ENCODE measurements at places on chromosomes 7 and 10.

- DNase-seq = no peak
Measured at GRCh38 chr7:154394804-154395203, 342.6 kb downstream of the DPP6 start.

GRCh38 chr7:118280319-118281012 lies 56.0 kb downstream of the ANKRD7 start:
- peak; percentile 90 for DNase-seq

DNA sequence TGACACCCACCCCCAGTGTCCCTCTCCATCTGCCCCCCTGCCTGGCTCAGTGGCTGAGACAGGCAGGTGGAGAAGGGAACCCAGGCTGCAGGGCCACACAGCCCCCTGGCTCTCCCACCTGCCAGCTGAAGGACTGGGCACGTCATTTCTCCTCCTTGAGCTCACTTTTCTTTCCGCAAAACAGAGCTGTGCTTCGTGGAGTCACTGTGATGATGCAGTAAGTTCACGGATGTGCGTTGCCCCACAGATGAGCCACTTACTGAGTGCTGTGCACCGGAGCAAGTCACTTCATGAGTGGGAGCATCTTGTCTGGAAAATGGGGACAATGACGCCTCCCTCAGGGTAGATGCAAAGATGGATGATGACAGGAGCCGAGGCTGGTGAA lies 2.7 kb downstream of the OPN4 start:
- no peak for DNase-seq

DNA sequence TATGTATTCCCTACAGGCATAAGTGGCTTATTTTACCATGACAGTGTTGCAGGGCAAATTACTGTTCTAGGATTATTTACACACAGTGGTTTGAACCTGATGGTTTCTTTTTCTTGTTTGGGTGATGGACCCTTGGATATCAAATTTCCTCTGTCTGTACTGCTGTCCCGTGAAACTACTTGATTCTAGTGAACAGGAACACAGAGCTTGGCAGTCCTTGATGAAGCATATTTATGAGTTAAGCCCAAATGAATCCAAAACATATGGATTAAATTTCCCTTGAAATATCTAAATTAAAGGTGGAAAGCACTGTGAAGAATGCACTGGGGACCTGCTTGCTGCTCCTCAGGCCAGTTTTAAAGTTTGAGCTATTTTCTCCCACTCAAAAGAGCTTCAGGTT lies 635.3 kb downstream of the INHBA start:
- DNase-seq = no peak

DNA sequence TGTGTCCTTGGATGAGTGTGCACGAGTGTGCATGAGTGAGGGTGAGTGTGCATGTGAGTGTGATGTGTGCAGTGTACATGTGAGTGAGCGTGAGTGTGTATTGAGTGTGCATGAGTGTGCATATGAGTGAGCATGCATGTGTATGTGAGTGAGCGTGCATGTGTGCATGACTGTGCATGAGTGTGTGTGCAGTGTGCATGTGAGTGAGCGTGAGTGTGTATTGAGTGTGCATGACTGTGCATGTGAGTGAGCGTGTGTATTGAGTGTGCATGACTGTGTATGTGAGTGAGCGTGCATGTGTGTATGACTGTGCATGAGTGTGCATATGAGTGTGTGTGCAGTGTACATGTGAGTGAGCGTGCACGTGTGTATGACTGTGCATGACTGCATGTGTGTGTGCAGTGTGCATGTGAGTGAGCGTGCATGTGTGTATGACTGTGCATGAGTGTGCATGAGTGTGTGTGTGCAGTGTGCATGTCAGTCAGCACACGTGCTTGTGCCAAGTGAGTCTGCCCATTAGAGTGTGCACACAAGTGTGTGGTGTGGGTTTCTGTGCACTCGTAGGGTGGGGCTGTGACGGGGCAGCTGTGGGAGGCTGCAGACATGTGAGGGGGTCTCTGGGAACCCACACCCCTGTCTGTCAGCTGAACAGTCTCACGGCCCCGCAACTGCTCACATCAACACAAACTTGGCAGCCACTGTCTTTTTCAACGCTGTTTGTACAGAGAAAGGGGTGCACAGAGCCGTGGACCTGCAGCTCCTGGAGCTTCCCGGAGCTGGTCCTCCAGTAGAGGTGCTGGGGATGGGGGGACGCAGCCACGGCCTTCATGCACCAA lies 14.8 kb downstream of the FOXL3 start:
- DNase-seq = no peak

DNA sequence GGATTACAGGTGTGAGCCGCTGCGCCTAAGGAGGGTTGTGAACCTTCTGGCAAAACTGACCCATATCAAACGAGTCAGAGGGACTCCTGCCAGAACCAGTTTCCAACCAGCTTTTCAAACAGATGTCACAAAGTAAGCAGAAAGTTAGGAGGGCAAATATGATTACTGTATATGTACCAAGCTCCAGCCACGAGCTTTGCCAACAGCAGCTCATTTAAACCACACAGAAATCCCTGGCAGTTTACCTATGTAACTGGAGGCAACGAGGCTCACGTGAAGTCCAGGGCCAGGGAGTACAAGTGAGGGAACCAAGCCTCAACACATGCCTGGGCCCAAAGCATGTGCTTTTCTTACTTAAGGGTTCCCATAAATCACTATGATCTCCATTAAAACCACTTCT lies 12.5 kb upstream of the DAGLB start:
- DNase-seq = no peak

GRCh38 chr10:28169525-28169924 lies 133.3 kb downstream of the MPP7 start:
- no peak for DNase-seq

- no peak for DNase-seq
Measured at GRCh38 chr7:45482451-45482850, 91.7 kb upstream of the ADCY1 start.

- no peak for DNase-seq
Measured at GRCh38 chr7:78299088-78299487, 500.5 kb downstream of the PHTF2 start.

- DNase-seq = peak; percentile 85
Measured at GRCh38 chr7:128783143-128783861, 7.7 kb upstream of the OPN1SW start.

DNA sequence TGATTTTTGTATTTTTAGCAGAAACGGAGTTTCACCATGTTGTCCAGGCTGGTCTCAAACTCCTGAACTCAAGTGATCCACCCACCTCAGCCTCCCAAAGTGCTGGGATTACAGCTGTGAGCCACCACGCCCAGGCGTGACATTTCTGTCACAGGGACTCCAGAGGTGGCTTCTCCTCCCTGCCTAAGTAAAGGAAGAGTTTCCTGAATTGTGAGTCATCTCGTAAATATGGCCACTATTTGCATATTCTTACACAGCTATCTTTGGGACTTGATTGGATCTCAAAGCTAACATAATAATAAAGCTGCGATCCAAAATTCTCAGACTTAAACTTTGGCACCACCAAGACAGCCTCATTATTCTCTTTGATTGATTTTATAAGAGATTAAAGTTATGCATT lies 50.1 kb downstream of the ADARB2 start:
- no peak for DNase-seq

GRCh38 chr10:87715552-87716347 lies 56.1 kb downstream of the PAPSS2 start:
- no peak for DNase-seq

DNA sequence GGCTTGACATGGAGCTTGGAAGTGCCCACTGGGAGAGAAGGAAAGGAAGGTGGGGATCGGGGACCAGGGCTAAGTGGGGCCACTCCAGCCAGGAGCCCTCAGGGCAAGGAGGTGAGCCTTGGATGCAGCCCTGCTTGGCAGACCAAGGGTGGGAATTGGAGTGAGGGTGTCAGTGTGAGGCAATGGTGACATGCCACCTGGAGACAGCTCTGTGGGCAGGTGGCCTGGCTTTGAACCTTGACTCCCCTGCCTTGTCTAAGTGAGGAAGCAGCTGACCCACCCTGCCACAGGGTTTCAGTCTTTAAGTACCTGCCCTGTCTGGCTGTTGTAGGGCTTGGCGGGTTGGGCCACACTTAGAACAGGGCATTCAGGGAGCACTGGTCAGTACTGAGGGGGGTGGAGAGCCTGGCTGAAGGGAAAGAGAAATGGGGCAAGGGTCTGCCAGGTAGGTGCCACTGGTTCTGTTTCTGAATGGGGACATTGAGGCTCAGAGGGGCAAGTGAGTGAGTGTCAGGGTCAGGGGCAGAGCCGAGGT lies 4.8 kb downstream of the RAMP3 start:
- no peak for DNase-seq

- DNase-seq = no peak
Measured at GRCh38 chr10:29920408-29921070, 138.8 kb downstream of the JCAD start.

- no peak for DNase-seq
Measured at GRCh38 chr7:112926018-112926417, 135.8 kb upstream of the TMEM168 start.

DNA sequence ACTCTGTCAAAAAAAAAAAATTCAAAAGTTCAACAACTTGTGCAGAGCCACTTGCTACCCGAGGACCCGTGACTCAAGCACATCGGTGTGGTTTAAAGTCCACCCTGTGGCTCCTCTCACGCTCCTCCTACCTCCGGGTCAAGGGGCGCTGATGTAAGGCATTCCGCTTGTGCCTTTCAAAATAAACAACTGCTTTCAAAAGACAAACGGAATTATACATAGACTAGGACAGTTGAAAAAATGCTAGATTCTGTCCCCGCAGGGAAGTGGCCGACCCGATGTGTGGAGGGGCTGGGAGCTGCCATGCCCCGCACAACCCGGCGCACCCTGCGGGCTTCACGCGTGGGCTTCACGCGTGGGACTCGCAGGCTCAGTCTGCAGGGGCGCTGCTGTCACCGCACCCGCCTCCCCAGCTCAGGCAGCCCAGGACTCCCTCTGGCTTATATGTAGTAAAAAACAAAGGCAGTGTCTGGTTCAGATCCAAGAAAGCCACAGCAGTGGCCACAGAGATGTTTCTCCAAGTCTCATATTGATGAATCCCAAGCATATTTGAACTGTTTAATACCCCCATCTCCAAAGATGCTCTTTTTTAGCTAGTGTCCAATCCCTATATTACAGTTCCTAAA lies 239.7 kb upstream of the INHBA start:
- DNase-seq = no peak

DNA sequence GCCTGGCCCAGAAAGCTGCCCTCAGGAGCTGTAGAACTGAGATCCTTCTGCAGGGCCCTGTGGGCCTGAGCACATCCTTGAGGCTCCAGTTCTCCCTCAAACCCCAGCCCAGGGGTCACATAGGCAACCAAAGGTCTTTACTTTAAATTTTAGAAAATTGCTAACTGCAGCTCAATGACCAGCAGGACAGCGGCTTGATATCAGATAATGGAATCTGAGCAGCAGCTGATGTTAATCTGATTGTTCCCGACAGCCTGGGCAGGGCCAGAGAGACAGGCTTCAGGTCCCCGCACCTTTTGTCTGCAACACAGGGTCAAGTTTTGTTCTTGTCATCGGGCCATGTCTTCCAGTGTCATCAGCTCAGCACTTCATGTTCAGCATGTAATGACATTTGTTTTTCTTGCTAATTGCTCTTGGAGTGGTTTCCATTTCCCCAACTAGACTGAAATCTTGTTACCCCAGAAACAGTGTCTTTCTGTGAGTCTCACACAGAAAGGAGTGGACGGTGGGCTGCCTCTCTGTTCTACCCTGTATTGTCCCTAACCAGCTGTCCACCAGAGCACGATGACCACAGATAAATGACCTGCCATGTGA lies 91.0 kb downstream of the PAXIP1 start:
- no peak for DNase-seq

DNA sequence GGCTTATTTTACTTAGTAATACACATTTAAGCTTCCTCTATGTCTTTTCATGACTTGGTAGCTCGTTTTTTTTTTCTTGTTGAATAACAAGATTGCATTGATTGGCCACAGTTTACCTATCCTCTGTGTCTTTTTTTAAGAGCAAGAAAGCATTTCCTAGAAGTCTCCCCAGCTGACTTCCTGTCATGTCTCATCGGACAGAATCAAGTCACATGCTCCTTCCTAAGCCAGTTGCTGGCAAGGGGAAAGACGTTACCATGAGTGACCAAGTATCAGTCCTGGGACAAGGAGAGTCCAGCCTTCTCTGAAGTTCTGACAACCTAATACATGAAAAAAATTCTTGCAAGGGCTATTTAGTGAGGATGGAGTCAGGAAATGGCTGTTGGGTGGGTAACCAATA lies 24.9 kb upstream of the SFRP5 start:
- DNase-seq = no peak

GRCh38 chr7:74498996-74499834 lies 45.5 kb downstream of the GTF2IRD1 start:
- peak; percentile 15 for DNase-seq

DNA sequence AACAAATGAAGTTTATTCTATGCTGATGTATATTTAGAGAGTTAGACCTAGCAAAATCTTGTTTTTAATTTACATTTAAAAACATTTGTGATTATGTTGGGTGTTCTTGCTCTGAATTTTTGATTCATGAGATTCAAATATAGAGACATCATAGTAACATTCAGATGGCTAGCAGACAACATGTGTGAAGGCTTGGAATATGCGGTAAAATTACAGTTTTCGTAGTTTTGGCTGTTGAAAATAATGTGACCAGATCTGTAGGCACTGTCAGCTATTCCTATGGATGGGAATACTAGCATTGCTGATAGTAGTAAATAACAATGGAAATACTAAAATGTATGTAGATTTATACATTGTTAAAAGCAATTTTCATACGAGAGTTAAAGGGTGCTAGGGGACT lies 131.9 kb downstream of the KAT6B start:
- no peak for DNase-seq

- DNase-seq = no peak
Measured at GRCh38 chr10:114432566-114433093, 28.3 kb upstream of the AFAP1L2 start.

DNA sequence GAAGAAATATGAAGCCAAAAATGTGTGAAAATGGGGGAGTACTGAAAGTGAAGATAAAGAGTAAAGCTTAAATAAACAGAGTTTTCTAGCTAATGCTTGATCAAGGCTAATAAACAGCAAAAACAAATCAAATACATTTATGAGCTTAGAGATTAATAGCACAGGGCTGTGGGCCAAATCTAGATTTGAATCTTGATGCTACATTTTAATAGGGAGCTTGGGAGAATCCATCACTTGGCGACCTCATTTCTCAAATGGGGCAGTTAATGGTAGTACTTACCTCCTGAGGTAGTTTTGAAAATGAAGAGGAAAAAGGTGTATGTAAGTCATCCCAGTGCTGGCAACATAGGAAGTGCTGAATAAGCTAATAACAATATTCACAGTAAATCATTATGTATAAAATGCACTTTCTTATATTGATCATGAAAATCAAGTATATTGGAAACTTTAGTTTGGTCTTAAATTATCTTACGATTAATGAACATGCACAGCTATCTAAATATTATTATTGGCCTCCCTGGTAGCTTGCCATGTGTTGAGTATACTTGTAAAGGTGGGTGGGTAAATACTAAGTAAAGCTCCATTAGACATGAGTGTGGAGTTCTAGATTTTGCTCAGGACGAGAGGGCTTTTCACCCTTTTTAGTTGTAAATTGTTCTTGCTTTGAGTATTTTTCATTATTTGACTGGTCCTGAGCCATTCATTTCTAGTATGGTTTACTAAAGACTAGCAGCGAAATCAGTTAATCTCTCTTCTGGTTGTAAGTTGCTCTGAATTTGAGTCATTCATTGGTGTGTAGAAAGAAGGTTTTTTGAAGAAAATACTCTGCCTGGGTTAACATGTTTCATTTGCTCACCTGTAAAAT lies 5.1 kb downstream of the BICC1 start:
- no peak for DNase-seq

GRCh38 chr7:42065942-42066341 lies 171.1 kb downstream of the GLI3 start:
- no peak for DNase-seq

- no peak for DNase-seq
Measured at GRCh38 chr7:130297628-130298543, 4.9 kb downstream of the CPA4 start.
